CD4-positive, alpha-beta T cell treated with Interleukin-1 beta for 1 hour (primary cell): ENCODE measurements at places on chromosomes 12 and 14.

DNA sequence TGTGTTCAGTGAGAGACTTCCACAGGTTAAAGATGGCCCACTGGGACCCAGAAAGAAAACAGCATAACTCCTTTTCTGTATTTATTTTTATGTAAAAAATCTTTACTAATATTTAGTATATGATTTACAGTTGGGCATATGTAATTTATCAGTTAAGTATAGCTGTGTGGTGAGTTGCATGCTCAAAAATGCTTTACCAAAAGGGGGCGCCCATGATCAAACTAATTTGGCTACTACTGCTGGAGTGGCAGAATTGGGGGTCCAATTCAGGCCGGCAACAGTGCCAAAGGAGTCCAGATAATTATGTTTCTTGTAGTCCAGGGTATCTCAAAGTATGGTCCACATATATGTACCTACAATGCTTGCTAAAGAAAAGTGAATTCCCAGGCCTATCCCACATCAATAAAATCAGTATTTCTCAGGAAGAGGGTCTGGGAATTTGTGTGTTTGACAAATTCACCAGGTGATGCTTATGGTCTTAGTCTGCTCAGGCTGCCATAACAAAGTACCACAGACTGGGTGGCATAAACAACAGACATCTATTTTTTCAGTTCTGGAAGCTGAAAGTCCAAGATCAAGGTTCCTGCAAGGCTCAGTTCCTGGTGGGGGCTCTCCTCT is 152.0 kb downstream of the KTN1 start:
- peak; percentile 19 for DNase-seq

DNA sequence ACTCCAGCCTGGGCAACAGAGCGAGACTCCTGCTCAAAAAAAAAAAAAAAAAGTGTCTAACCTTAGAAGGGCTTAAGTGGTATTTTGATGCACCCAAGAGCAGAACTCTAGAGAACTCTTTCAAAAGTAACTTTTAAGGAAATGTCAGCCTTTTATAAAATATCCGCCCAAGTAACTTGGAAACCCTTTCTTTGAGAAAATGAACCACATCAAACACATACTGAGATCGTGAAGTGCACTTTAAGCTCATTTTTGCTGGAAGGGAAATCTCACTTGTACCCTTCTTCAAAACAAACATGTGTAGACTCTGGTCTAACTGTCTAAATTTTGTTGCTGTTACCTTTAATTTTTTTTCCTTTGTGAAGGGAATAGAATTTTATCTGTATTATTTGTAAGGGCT is 5.5 kb downstream of the C12orf56 start:
- DNase-seq, result no peak

DNA sequence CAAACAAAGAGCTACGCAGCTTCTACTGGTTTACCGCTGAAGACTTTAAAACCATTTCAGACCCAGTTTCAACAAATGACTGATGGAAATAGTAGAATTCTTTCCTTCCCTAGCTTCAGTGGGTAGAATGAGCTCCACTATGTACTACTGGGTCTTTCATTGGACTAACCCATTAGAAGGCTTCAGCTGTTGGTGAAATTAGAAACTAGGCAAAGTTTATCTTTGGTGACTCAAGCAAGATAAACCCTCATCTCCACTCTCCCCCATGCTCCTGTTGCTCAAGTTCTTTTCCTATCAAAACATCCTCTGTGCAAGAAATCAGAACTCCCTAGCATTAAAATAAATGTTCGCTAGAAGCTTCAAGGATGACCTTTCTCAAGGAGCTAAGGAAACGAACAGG is 159.2 kb downstream of the PAWR start:
- DNase-seq, result no peak

GRCh38 chr14:88790501-88791251 is 2.1 kb downstream of the EML5 start:
- DNase-seq, result no peak

GRCh38 chr12:19227190-19227879 is 97.8 kb downstream of the PLEKHA5 start:
- DNase-seq, result no peak

DNA sequence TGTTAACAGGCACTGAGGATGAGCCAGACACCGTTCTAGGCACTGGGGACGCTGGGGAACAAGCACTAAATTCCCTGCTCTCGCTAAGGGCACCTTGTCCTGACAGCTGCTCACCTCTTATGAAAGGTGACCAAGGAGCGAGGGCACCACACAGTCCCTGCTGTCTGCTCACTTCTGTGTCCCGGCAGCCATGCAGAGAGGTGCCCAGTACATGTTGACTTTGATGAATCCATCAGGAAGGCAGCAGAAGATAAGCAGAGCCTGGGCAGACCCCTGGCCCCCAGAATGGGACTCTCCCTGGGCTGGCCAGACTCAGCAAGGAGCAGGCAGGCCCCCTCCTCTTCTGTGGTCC is 14.1 kb downstream of the C14orf132 start:
- no peak for DNase-seq

- no peak for DNase-seq
These were observed 3.6 kb upstream of the COPZ1 start for GRCh38 chr12:54321363-54321762.

GRCh38 chr12:129378496-129378895 is 525.2 kb downstream of the GLT1D1 start:
- DNase-seq, result no peak

GRCh38 chr12:43329375-43329774 is 222.6 kb downstream of the ADAMTS20 start:
- DNase-seq, result no peak

GRCh38 chr12:60805364-60805763 is 1209.5 kb downstream of the SLC16A7 start:
- no peak for DNase-seq

- peak; percentile 46 for DNase-seq
These were observed 8.7 kb downstream of the CFAP251 start for GRCh38 chr12:121926874-121927706.

DNA sequence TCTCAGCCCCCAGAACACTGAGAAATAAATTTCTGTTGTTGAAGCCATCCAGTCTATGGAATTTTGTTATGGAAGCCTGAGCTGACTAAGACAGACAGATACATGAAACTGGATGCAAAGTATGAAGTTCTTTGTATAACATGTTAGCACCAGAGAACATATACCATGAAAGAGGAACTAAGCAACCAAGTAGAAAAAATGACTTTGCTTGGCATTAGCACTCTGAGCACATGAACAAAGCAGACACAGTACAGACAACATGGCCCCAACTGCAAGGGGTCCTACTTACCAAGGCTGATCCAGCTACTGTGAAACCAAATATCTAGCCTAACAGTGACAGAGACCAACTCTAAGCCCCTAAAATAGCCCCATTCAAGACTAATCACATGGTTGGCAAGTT is 13.8 kb downstream of the EXOC5 start:
- no peak for DNase-seq

- DNase-seq, result no peak
These were observed 151.7 kb upstream of the GZMB start for GRCh38 chr14:24785698-24786097.

- no peak for DNase-seq
These were observed 61.1 kb downstream of the RIMBP2 start for GRCh38 chr12:130655010-130655409.

DNA sequence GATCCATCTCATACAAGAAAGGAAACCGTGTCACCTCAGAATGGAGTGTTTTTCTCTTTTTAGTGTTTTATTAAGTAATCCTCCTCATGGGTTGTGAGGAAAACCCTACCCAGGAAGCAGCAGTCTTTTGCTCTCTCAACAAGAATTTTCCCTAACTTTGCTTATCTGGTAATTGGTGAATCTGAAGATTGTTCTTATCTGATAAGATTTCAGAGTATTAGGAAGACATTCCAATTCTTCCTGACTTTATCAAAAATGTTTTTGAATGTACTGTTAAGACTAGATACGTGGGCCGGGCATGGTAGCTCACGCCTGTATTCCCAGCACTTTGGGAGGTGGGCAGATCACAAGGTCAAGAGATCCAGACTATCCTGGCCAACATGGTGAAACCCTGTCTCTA is 86.0 kb downstream of the PHLDA1 start:
- no peak for DNase-seq

DNA sequence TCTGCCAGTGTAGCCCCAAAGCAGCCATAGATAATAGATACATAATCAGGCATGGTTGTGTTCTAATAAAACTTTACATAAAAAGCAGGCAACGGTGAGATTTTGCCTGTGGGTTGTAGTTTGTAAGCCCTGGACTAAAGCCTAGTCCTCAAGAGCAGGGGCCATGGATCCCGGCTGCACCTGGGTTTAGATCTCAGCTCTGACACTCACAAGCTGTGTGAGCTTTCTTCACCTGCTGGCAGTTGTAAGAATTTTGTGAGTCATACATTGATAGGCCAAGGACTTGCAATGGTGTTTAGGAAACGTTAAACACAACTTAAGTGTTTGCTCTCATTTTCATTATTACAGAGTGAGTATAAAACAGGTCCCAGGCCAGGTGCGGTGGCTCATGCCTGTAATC is 395.8 kb upstream of the TBX3 start:
- no peak for DNase-seq

DNA sequence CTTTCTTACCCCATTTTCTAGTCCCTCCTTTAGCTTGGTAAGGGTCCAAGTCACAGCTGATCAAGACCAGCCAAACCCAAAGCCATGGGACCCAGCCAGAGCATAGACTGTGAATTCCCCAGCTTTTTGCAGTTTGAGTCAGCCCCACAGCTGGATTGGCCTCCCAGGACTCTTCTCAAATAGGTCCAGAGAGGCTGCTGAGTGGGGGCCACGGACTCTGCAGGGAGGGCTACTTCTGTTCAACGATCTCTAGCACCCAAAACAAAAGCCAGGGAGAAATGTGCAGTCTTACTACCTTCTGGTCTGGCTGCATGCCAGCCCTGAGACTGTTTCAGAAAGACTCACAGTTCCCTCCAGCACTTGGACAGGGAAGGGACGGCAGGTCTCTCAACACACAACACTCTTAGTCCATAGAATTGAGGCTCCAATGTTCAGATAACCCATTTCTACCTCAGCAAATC is 1.6 kb downstream of the VDR start:
- no peak for DNase-seq

DNA sequence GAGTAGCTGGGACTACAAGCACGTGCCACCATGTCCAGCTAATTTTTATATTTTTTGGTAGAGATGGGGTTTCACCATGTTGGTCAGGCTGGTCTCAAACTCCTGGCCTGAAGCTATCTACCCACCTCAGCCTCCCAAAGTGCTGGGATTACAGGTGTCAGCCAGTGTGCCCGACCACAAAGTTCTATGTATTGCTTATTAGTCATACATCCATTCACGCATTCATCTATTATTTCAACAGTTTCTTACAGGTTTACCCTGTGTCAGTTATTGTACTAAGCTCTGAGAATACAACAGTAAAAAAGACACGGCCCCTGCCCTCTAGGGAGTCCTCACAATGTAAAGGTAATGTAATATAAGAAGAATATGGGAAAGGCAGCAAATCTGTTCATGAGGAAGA is 188.9 kb upstream of the BTG1 start:
- DNase-seq, result no peak

DNA sequence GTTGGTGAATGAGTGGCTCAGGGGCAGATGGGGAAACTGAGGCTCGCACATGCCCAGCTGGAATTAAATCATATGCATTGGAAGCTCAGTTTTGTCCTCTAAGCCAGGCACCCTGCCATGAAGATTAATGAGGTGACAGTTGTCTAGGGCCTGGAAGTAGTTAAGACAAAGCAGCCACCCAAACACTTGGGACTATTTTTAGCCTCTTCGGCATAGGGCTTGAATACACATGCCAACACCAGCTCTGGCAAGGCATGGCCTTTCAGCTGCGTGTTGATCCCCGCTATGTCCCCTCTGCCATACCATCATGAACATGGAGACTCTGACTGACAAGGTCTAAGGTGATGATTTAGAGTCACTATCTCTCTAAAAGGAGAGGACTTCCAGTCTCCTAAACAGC is 250.2 kb downstream of the KSR2 start:
- no peak for DNase-seq

GRCh38 chr12:56714431-56714929 is 10.6 kb downstream of the NACA start:
- no peak for DNase-seq

GRCh38 chr12:104669851-104670337 is 213.1 kb downstream of the CHST11 start:
- peak; percentile 29 for DNase-seq

DNA sequence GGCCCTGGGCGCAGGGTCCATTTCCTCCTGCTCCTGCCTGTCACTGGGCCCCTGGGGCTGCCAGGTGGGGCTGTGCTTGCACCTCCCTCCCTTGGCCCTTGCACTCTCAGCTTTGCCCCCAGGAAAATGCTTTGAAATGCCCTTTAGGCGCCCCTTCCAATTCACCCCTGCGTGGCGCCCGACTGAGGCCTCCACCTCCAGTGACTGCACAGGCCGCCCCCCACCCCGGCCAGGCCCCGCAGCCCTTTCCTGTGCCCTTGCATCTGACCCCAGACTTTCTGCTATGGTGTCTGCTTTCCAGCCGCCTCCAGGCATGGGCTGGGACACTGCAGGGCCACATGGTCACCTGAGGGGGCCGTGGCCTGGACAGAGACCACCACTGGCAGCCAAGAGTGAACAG is 17.4 kb downstream of the DDX54 start:
- DNase-seq, result no peak
